IPS DF 6.9 (cell line): ENCODE measurements at places on chromosomes 1 and 21.
A peak's percentile ranks its signal among the peaks of the same experiment; 100 is the strongest.

GRCh38 chr21:29164323-29164942 is 34.0 kb downstream of the MAP3K7CL start:
- DNase-seq: peak; percentile 2

GRCh38 chr1:178870944-178871343 is at the start of gene ANGPTL1:
Gene ANGPTL1 (minus strand): TSS chr1:178871077. CDS start chr1:178865776, 5,301 bp downstream.
- no peak for DNase-seq

GRCh38 chr1:21337928-21338572 is 47.8 kb upstream of the ECE1 start:
- no peak for DNase-seq

GRCh38 chr1:29470788-29471119 is 234.4 kb downstream of the PTPRU start:
- no peak for DNase-seq

DNA sequence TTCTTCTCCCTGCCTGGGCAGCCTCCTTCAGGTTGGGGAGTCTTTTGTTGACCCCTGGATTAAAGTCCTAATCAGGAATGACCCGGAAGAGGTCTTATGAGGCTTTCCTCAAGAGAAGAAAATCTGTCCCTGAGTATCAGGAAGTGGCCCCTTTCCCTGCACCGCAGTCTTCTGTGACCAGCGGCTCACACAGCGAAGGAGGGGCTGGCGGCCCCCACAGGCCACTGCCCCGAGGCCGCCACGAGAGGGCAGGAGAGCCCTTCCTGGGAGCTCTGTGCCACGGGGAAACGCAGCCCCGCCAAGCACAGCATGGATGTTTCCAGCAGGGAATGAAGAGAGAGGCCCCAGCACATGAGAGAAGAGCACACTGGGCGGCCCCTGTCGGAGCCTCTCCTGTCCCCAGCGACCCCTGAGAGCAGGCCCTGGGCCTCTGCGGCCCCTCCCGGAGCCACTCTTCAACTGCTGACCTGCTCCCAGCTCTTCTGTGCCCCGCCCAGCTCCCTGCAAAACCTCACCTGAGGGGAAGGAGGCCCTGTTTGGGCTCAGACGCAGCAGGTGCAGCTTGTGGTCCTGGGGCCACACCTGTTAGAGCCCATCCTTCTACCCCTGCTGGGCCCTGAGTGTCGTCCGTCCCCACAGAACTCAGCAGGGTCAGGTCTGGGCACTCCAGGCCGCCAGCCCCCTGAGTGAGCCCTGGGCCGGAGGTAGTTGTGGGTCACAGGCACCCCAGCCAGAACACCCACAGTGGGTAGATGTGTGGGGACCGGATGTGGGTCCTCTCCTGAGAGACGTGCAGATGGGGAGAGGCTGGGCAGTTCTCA is 4.9 kb upstream of the POFUT2 start:
- DNase-seq: no peak

- no peak for DNase-seq
Observed at GRCh38 chr1:100710906-100711682, 8.4 kb upstream of the VCAM1 start.

DNA sequence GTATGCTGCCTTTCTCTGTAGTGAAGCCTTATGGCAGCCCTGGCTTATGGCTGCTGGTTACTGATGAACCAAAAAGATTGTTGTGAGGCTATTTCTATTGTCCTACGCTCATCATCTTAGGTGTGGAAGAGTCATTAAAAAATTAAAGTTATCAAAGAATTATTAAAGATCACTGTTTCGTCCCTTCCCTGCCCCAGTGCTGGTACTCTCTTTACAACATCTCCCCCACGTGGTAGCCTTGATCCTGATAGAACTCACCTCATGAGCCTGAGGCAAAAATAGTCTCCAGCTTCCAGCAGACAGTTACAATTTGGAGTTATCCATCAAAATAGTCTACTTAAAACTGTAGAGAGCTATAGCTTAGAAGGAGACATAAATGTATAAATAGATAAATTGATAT is 201.5 kb downstream of the S1PR1 start:
- DNase-seq: no peak

GRCh38 chr1:11520531-11521233 is 41.7 kb downstream of the DISP3 start:
- DNase-seq: no peak

- no peak for DNase-seq
Observed at GRCh38 chr1:224919508-224919907, 10.0 kb upstream of the DNAH14 start.

DNA sequence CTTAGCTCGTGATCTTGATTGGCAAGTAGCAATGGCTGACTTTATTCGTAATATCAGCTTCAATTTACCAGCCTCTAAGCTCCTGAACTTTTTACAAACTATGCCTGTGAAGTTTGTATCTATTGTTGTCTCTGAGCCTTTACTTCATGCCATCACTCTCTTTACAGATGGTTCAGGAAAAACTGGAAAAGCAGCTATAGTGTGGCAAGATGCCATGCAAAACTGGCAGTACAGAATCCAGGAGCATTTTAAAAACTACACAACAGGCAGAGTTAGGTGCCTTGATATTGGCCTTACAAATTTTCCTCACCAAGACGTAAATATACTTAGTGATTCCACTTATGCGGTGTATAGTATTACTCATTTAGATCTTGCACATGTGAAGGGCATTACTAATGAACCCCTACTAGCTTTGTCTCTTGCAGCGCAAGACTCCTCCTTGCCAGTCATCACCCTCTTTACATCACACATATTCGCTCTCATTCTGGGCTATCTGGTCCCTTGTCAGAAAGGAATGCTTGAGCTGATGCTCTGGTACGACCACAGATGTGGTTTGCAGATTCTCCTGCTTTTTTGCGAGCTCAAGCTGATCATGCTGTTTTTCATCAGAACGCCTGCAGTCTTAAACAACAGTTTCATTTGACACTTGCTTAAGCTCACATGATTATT is 36.3 kb downstream of the CLCA1 start:
- no peak for DNase-seq
